Kidney capillary endothelial cell (primary cell): ENCODE measurements at places on chromosomes 1 and 21.

GRCh38 chr1:18580691-18581419 lies 49.8 kb upstream of the PAX7 start:
- no peak for DNase-seq

DNA sequence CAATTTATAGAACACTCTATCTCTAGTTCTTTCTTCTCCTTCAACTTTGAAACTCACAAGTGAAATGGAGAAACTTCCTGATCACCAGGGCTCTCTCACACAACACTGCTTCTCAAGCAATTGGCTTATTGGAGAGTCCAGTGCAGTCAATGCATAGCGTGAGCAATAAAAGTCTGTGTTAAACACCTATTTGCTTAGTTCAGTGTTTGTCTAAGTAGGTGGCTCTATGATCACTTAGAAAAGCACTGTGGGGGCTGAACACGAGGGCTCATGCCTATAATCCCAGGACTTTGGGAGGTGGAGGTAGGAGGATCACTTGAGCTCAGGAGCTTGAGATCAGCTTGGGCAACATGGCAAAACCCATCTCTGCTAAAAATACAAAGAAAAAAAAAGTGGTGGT lies 12.2 kb downstream of the CTSS start:
- no peak for DNase-seq

GRCh38 chr1:188249811-188250210 lies 1421.1 kb downstream of the PLA2G4A start:
- DNase-seq: peak; percentile 47

DNA sequence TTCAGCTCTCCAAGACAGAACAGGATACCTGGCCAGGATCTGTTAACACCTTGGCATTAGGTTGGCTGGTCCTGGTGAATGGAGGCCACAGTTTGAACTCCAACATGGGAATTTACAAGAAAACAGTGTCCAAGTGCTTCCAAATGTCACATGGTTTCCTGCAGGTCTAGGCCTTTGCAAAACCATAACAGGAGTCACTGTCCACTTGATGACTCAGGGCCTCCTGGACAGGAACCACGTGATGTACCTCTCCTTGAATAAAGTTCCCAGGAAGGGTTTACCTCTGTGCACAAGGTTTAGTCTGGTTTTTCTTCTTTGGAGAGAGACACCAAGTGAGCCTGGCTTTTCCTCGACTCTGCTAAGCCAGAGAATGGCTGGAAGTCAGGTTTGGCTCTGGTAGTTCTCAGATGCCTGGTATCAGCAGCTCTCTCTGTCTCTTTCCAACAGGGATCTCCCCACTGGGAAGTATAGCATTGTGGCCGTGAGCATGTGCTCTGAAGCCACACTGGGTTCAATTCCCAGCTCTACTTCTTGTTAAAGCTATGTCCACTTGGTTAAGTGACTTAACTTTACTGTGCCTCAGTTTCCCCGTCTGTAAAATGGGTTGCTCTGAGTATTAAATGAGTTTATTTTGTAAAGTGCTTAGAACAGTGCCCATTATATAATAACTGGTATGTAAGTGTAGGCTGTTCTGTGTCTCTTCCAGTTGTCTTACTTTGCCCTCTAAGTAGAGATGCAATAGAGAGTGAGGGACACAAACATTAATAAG lies 27.3 kb upstream of the TMEM61 start:
- DNase-seq: no peak

DNA sequence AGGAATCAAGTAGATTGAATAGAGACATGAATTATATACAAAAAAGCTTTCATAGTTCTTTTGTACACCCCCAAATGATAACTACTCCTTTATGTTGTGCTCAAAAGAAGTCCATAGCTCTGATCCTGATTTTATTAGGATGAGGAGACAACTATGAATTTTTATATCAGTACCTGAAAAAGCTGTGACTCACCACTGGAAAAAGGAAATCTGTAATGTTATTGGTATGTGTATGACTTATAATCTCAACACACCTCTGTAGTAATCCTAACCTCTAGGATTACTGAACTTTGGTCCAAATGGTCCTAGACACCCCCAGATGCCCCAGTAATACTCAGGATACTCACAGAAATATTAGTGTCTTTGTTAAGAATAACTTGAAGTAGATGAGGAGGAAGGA lies 10.2 kb downstream of the PRKAB2 start:
- DNase-seq: no peak

DNA sequence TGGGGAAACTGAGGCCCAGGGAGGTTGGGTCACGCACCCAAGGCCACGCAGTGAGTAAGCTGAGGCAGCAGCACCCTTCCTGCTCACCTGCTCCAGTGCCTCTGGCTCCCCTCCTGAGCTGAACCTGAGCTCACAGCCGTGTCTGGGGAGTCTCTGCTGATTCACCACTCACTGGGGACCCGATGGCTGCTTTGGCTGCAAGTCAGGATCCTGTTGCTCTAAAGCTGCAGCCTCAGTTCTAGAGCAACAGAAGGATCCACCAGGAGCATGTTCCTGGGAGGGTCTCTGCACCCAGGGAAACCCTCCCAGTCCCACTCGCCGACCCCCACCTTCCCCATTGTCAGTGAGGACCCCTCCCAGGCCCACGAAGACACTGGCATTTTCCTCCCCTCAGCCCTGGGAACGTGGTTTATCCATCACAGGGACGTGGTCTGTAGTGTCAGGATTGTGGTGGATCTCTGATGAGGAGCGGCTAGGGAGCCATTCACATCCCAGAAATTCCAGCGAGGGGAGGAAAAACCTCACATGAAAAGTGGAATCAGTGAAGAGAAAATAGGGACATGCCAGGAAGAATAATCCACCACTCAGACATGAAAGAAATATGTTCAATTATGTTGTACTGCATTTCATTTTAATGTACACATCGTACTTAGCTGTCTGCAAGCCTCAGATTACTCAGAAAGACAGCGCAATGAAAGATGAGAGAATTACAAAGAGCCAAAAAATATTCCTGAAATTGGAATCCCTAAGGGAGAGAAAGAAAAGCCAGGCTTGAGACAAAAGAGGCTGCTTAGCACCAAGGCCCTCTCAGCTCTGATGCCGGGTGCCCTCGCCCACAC lies 447.2 kb downstream of the MATN1 start:
- DNase-seq: no peak

DNA sequence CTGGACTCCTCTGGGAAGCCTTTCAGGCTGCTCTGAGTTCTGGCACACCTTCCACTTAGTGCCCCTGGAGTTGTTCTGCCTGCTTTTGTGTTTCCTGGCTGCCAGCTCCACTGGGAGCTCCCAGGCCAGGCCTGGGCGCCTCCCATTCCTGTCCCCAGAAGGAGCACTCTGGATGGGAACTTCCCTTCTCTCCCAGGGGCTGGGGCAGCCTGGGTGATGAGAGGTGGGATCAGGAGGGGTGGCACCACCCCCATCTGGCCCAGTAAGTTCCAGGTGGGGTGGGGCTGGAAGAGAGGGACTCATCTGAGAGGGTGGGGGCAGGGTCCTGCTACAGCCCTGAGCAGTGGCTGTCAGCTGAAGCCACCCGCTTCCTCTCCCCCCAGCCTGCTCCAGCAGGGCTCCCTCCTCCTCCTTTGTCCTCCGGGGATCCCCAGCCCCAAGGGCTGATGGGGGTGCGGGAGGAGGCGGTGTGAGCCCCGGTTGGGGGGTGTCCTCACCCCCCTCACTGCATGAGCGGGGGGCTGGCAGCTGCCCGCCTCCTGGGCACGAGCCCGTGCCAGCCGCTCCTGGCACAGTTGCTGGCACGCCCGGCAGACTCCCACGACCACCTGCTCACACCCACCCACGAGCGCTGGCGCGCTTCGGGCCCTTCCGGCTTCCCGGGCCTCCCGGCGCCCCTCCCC lies 4.7 kb downstream of the FOXO6 start:
- no peak for DNase-seq

GRCh38 chr1:107871259-107871658 lies 93.7 kb downstream of the VAV3 start:
- no peak for DNase-seq

- no peak for DNase-seq
Observed at GRCh38 chr1:159141584-159142390, 29.6 kb upstream of the CADM3 start.

DNA sequence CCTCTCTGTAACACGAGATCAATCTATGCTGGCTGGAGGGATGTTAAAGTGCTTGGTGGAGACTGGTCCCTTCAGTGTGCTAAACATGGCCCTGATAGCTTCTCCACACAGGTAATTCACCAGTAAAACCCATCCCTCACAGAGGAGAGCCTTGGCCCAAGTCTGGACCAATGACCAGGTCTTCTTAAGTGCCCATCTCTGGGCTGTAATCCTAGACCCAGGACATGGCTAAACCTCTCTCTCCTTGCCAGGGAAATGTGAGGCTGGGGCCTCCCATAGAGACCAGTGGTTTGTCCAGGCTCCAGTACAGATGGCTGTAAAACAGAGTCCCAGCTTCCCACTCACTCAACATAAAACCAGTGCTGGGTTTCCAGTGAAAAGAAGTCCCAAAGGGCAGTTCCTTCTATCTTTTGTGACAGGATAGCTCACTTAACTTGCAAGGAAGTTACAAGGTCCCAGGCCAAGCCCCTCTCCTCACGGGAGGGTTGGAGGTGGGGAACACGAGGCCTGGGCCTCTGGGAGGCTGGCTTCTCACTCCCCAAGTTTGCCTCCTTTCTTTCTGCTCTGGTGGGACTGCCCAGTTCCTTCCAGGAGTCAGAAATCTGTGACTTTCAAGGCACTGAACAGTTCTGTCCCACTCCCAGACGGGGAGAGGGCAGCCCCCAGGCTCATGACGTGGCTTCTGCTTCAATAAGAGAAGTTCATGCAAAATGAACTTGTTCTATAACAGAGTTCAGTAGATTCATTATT lies 2.2 kb upstream of the KIF17 start:
- DNase-seq: no peak

DNA sequence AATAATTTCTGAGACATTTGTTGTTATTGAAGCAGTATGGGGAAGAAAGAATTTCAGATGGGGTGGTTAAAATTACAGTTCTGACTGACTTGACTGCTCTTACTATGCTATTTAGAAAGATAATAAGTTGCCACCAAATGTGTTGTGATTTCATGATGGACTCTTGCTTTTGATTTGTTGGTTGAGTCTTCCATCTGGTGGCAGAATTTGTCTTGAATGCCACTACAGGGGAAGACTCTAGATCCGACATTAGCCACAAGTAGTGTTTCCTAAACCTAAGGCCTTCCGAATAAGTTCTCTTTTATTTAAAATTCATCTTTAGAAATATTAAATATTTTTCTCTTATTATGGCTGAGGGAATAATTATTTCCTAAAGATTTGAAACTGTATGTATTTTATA lies 190.9 kb upstream of the ADGRL4 start:
- peak; percentile 48 for DNase-seq

- no peak for DNase-seq
Observed at GRCh38 chr1:109248797-109249629, at the start of gene CELSR2. Gene CELSR2 (plus strand): TSS chr1:109249539. CDS start chr1:109250080, 541 bp downstream.

DNA sequence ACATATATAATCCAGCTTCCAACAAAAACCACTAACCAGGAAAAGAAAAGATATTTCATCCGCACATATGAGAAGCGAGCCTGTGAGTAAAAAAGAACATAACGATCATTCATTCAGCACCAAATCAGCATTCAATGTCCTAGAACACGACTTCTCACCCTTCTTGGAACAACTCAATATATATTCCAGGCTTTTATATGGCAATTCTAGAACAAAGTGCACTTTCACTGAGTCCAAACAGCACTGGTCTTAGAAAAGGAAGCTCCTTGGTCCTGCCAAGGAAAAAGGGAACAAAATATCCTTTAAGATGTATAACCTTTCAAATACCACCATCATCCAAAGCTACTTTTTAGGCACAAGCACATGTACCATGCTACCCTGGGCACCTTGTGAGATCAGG lies 44.5 kb downstream of the RPL5 start:
- DNase-seq: no peak

GRCh38 chr1:41428738-41429640 lies 55.5 kb downstream of the EDN2 start:
- no peak for DNase-seq

GRCh38 chr21:27722095-27722494 lies 755.2 kb upstream of the ADAMTS5 start:
- no peak for DNase-seq

GRCh38 chr1:184838504-184838951 lies 83.9 kb upstream of the EDEM3 start:
- DNase-seq: no peak

GRCh38 chr1:77927414-77927813 lies 39.0 kb downstream of the NEXN start:
- no peak for DNase-seq

DNA sequence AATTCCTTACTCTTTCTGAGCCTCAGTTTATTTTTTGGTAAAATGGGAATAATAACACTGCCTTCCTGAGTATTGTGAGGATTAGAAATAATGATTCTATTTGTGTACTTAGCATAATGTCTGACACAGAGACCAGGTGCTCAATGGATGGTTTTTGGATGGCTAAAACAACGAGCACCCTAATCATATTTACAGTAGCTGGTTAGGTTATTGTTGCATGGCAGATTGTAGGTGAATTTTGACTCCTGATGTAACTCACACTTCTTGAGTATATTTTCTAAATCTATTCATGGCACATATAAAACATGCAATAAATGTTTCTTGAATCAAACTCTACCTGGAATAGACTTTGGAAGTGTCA lies 11.9 kb upstream of the DUSP10 start:
- DNase-seq: no peak

GRCh38 chr1:207884266-207885029 lies 26.5 kb downstream of the CD34 start:
- DNase-seq: no peak

DNA sequence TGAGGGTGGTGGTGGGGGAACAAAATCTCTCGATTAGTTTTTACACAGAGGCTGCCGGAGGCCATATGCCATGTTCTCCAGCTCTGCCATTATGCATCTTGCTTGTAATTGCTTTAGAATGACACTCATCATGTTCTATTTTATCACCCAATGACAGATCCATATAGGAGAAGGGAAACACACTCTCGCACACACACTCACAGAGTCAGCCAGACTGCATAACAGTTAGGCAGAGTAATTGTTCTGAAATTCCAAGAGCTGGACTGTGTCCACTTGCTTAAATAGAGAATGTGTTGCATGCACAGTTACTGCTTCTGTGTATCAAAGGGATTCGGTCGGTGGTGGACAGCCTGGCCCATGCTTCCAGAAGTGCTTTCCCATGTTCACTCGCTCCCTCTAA lies 30.6 kb downstream of the KCND3 start:
- no peak for DNase-seq

DNA sequence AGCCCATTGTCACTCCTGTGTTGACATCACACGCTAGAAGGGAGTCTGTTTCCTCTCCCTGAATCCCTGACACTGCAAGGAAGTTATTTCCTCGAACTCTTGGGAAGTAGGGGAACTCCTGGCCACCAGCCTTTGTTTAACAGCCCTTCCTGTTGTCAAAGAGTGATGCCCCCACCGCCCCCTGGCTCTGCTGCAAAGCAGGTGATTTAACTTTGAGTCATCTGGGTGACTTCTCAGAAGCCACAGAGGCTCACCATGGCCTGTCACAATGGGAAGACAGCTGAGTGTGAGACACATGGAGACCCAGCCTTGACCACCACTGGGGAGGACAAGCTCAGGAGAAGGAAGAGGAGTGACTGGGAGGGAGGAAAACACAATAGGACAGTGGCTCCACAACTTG lies 182.8 kb downstream of the PSMG1 start:
- DNase-seq: peak; percentile 96

- no peak for DNase-seq
Observed at GRCh38 chr1:13828454-13829151, 128.6 kb downstream of the PRDM2 start.
